ENCODE measurements at places on chromosomes 5 and 9. TPM values are rescaled to one million over a fixed set of nuclear protein-coding genes. Genes with fewer than 3 reads are reported as not detected.

- DNase-seq = no peak
- H3K4me1 ChIP-seq = peaks cover 80% of the 10 kb centered on the region
- no peaks in the 10 kb centered on the region for H3K27me3 ChIP-seq
- peak within 1 kb of the TSS; percentile 45 for H3K4me3 ChIP-seq
- H3K36me3 ChIP-seq = no peaks in the 10 kb centered on the region
These were observed at the start of gene ANXA1 for GRCh38 chr9:73151653-73152542. Gene ANXA1 (plus strand): TSS chr9:73151865. CDS start chr9:73158536, 6,671 bp downstream.

GRCh38 chr5:127910307-127910956, 173.1 kb upstream of the SLC12A2 start:
- no peak overlapping the region for H3K27ac ChIP-seq
- no peaks in the 10 kb centered on the region for H3K4me1 ChIP-seq
- H3K4me3 ChIP-seq = no peak overlapping the region
- H3K27me3 ChIP-seq = no peaks in the 10 kb centered on the region
- no peaks in the 10 kb centered on the region for H3K36me3 ChIP-seq

- no peak for DNase-seq
- H3K4me3 ChIP-seq = no peak overlapping the region
- H3K36me3 ChIP-seq = no peaks in the 10 kb centered on the region
- H3K27me3 ChIP-seq = no peaks in the 10 kb centered on the region
These were observed 26.0 kb downstream of the ERCC6L2 start for GRCh38 chr9:95901506-95901905.

DNA sequence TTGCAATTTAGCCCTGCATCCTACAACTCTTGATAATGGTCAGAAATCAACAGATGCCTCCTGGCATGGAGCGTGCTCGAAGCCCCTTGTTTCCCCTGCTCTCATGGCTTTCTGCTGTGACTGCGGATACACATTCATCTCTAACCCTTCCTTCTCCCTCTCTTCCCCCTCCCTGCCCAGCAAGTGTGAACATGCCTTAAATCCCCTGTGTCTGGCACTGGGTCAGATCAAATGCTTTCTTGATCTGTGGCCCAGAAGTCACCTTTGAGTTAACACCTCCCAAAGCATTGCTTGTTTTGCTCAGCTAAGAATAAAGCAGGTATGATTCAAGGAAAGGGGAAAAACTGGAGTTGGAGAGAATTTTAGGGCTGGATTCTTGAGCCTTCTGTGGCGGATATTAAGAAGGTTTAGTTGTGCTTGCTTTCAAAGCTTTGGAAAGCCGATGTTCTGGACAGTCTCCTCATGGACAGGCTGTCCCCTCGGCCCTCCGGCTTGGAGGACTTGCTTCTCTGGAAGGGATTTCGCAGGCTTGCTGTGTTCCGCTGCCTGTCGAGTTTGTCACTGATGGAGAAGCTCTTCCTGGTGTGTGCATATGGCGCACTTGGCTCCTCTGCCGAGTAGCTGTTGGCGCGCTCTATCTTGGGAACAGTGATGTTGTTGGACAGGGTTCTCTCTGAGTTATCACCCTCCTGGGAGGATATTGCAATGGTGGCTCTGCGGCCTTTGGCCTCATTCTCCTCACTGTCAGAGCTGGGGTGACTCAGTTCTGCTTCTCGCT, 121.3 kb upstream of the KLF9 start:
- H3K27ac ChIP-seq = no peak overlapping the region
- no peak for DNase-seq
- H3K4me1 ChIP-seq = no peaks in the 10 kb centered on the region

DNA sequence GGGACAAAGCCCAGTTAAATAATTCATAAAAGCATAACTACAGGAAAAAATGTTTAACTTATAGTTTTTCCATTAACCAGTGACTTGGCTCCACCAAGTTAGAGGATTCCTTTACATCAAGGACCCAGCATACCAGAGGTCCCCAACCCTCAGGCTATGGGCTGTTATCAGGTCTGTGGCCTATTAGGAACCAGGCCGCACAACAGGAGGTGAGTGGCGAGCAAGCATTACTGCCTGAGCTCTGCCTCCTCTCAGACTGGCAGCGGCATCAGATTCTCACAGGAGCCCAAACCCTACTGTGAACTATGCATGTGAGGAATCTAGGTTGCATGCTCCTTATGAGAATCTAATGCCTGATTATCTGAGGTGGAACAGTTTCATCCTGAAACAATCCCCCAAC, 303.1 kb downstream of the ELAVL2 start:
- H3K4me1 ChIP-seq = peaks cover 2% of the 10 kb centered on the region

- DNase-seq = no peak
- no peaks in the 10 kb centered on the region for H3K36me3 ChIP-seq
- no peaks in the 10 kb centered on the region for H3K27me3 ChIP-seq
- no peaks in the 10 kb centered on the region for H3K4me1 ChIP-seq
These were observed 271.1 kb upstream of the NMUR2 start for GRCh38 chr5:152676196-152676595.

- H3K27ac ChIP-seq = no peak overlapping the region
- H3K36me3 ChIP-seq = no peaks in the 10 kb centered on the region
- H3K4me3 ChIP-seq = no peak overlapping the region
- H3K4me1 ChIP-seq = no peaks in the 10 kb centered on the region
These were observed 249.0 kb downstream of the GLIS3 start for GRCh38 chr9:4050916-4051315.

DNA sequence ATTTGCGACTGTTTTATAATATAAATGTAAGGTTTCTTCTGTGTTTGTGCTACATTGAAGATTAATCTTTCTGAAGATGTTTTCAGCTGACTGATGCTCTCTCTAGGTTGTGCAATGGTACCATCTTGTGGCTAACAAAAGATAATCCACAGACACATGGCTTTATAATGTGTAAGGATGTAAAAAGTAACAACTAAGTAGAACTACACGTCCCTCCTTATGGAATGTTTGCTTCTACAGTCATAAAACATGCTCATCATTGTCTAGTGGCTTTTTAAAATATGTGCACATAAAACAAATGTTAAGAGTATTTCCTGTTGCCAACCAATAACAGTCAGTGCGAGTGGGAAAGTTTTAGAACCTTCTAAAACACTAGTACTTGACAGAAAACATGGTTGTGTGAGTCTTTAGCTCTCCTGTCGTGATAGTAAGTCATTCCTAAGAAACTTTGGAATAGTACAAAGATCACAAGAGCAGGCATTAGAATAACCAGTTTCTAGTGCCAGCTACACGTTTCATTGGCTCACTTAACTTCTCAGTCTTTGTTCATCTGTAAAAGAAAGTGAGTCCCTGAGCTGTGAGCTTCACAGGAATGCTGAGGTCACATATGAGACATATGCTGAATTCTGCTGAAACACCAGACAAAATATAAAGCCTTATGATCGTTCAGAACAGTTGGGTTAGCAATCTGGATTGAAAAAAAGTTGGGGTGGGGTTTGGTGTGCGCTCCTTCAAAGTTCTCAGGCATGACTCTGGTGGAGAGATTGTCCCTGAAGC, 75.7 kb upstream of the GLIS3 start:
- no peak overlapping the region for H3K4me3 ChIP-seq
- peak; percentile 30 for DNase-seq
- H3K27ac ChIP-seq = no peak overlapping the region

Gene PCDHB16
- 5.4 TPM for polyA plus RNA-seq

GRCh38 chr9:136198605-136199083, 6.3 kb downstream of the LHX3 start:
- DNase-seq = no peak
- no peaks in the 10 kb centered on the region for H3K36me3 ChIP-seq
- no peak overlapping the region for H3K27ac ChIP-seq
- no peak overlapping the region for H3K4me3 ChIP-seq
- H3K27me3 ChIP-seq = peaks cover 100% of the 10 kb centered on the region
- H3K4me1 ChIP-seq = no peaks in the 10 kb centered on the region

DNA sequence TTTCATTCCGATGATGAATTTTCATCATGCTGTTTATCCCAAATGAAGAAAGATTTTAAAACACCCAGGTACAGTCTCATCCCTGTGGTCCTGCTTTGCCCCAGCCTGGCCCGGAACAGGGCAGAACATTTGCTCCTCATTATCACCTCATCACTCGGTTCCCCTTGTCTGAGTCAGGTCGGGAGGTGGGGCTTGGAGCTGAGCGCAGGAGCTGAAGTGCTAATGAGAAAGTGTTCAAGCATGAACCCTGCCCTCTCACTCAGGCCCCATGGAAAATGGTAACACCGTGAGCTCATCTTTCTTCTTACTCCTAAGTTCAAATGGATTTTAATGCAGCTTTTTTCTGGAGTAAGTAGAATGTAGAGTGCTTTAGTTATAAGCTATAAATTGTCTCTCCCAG, 466.2 kb downstream of the KDM4C start:
- no peaks in the 10 kb centered on the region for H3K4me1 ChIP-seq
- DNase-seq = no peak
- no peak overlapping the region for H3K4me3 ChIP-seq
- H3K27ac ChIP-seq = no peak overlapping the region

Gene IL3
- polyA plus RNA-seq = not detected

GRCh38 chr9:16870596-16871335, at the start of gene BNC2:
Gene BNC2 (minus strand): TSS chr9:16870670. CDS start chr9:16870648, 22 bp downstream.
- peak; percentile 39 for DNase-seq
- H3K4me1 ChIP-seq = no peaks in the 10 kb centered on the region
- H3K4me3 ChIP-seq = peak within 1 kb of the TSS; percentile 56
- peaks cover 62% of the 10 kb centered on the region for H3K27me3 ChIP-seq
- no peaks in the 10 kb centered on the region for H3K36me3 ChIP-seq
- peak within 1 kb of the TSS; percentile 59 for H3K27ac ChIP-seq

DNA sequence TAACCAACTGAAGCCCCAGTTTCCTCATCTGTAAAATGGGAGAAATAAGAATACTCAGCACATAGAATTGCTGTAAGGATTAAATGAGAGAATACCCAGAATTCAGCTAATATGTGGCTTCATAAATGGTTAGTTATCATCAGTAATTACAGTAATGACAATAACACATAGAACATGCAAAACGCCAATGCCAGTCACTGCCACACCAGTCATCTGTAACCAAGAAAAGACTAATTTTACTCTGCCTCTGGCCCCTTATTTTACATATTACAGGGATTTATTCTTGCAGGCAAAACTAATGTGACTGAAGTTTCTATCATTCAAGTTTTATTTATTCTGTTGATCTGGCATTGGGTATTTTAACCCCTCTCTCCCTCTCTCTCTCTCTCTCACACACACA, 46.5 kb downstream of the EBF1 start:
- no peak for DNase-seq
- no peaks in the 10 kb centered on the region for H3K4me1 ChIP-seq
- H3K27me3 ChIP-seq = peaks cover 12% of the 10 kb centered on the region

Gene PCDHGC5
- polyA plus RNA-seq = 1.3 TPM

DNA sequence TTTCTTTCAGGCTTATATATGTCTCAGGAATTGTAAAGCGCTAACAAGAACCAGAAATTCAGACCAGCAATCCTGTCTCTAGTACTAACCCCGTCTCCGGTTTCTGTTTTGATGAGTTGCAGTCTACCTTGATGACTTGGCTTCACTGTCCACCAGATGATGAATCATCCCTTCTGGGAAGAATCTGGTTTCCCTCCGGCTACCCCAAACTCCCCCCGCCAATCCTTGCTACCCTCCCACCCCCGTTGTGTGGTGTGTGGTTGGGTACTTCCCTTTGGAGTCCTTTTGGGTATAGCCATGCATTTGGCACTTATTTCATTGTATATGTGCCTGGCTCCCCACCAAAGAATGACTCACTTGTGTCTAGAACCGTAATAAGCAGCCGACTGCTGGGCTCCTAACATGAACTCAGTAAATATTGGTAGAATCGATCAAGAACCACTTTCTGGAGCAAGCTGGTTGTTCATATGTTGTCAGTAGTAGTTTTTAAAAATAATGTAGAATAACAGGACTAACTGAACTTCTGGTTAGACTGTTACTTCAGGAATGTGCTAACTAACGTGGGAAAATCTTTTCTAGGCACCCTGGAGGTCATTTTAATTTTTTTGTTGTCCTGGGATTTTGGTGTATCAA, 8.3 kb upstream of the TGFBI start:
- H3K4me3 ChIP-seq = no peak overlapping the region
- no peak for DNase-seq
- H3K4me1 ChIP-seq = peaks cover 58% of the 10 kb centered on the region
- H3K27me3 ChIP-seq = no peaks in the 10 kb centered on the region
- H3K36me3 ChIP-seq = no peaks in the 10 kb centered on the region

- H3K27ac ChIP-seq = no peak overlapping the region
- no peaks in the 10 kb centered on the region for H3K36me3 ChIP-seq
- H3K27me3 ChIP-seq = no peaks in the 10 kb centered on the region
These were observed 217.4 kb downstream of the SLIT3 start for GRCh38 chr5:169083394-169084018.

Gene SOHLH1
- polyA plus RNA-seq = not detected

DNA sequence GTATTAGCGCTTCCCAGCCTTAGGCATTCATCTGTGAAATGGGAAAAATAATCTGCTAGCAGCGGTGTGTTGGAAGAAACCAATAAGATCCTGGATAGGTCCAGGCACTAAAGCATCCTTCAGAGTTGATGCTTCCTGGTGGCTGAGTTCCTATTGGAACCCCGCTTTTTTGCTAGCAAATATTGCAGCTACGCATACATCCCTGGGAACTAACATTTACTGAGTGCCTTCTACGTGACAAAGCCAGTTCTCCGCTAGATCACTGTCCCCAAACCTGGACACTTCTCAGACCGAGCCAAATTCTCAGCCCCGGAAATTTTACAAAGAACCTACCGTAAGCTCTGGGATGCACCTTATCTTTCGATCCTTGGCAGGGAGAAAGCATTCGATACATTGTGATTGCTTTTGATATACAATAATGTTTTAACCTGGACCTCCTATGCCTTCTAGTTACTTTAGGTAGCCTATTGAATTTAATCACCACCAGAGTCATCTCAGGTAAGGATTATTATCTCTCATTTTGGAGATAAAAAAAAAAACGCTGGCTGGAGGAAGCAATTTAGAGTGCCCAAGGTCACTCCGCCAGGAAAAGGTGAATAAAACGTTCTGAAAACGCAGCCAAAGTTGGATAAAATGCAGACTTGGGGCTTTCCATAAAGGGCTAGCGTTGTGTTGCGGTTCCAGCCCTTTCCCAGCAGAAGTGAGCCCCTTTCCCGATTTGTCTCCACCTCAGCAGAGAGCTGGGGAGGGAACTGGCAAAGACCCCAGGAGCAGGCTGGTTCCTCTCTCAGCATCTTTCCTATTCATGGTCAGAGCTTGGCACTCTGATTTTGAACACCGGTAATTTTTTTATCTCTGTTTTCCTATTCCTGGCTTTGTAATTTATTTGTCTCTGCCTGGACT, 2.6 kb upstream of the MSX2 start:
- H3K36me3 ChIP-seq = no peaks in the 10 kb centered on the region
- H3K27ac ChIP-seq = no peak overlapping the region
- H3K4me3 ChIP-seq = no peak overlapping the region
- peaks cover 3% of the 10 kb centered on the region for H3K4me1 ChIP-seq
- no peak for DNase-seq
- peaks cover 85% of the 10 kb centered on the region for H3K27me3 ChIP-seq

GRCh38 chr9:20594608-20595007, 27.7 kb downstream of the MLLT3 start:
- H3K27me3 ChIP-seq = no peaks in the 10 kb centered on the region
- no peak overlapping the region for H3K4me3 ChIP-seq
- no peaks in the 10 kb centered on the region for H3K4me1 ChIP-seq
- H3K36me3 ChIP-seq = no peaks in the 10 kb centered on the region
- no peak overlapping the region for H3K27ac ChIP-seq

Gene LURAP1L
- 55.3 TPM for polyA plus RNA-seq
